Urothelium cell line (cell line): ENCODE measurements at places on chromosomes 12 and 14.

DNA sequence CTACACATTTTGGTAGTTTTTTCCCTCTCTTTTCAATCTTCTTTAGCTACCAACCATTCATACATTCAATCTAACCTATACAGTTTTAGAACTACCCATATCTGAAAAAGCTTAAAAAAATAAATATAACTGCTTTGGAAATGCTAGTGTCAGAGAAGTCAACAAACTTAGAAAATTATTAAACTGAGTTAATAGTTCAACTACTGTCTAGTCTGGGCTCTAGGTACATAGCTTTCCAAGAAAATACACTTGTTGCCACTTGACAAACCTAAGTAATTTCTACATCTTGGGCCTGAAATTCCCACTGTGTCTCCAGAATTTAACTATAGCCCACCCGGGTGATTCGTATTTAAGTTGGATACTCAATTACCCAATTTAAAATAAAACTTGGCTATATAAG, 22.1 kb downstream of the GTF2A1 start:
- DNase-seq, result no peak

DNA sequence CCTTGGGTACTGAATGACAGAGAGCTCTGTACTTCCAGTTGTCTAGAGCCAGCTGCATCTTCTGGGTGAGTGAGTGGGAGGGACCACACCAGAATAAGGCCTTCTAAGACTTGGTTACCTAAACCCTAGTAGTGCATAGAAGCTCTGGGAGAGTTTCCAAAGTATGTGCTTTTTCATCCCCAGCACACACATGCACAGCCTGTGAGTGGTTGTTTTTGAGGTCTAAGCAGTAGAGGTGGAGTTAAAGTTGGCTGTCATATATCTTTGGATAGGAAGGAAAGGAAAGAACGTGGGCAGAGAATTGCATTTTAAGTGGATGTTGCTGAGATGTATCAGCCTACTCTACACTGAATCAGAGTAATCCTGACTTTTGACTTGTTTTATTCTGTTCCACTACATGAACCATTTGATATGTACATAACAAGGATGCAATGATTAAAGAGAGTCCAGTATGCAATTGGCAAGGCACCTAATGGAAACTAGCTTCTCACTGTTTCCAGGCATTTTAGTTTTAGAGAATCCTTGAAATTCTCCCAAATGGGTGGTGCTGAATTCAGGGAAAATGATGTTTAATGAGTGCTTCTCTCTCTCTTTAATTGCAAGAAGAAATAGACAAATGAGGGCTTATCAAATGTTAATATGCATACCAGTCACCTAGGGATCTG, 51.8 kb upstream of the PRICKLE1 start:
- DNase-seq, result no peak

GRCh38 chr14:53412819-53413675, 259.9 kb upstream of the DDHD1 start:
- peak; percentile 35 for DNase-seq

- DNase-seq, result no peak
Measured at GRCh38 chr12:69278814-69279782, 39.7 kb downstream of the CPSF6 start.

DNA sequence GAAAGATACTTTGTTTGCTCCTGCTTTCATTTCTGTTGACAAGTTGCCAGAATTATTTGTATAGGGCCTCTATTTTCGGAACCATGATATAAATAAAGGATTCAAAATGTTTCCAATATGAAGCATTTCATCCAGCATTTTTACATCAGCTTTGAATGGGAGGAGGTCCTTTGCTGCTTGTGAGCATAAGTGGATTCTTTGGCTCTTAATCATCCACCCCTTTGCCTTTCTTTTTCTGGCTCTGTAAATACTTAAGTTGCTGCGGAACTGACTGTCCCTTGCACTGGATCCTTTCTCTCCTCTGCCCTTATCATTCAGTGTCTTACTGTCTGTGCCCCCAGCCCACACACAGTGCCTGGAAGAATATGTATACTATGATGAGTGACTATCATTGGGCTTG, 357.3 kb upstream of the RGS6 start:
- peak; percentile 87 for DNase-seq

- no peak for DNase-seq
Measured at GRCh38 chr14:55206175-55206693, 14.8 kb upstream of the DLGAP5 start.

DNA sequence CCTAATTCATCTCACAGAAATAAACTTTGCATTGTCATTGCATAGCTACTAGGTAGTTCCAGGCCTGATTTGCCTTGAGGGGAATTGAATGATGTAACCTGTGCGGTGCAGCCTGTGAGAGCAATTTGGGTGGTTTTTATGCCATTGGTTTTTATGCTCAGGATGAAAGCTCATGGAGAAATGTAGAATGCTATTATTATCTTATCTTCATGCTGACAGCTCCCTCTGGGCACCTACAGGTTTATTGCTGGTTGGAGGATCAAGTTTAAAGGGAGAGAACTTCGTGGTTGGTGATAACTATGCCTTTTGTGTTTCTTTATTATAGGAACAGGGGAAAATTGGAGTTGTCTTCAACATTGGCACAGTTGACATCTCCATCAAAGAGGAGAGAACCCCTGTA, 547.9 kb downstream of the DIO2 start:
- no peak for DNase-seq

- peak; percentile 81 for DNase-seq
Measured at GRCh38 chr12:13436696-13437391, 240.3 kb downstream of the EMP1 start.

GRCh38 chr12:49624921-49625577, 1.7 kb downstream of the PRPF40B start:
- DNase-seq, result peak; percentile 66

DNA sequence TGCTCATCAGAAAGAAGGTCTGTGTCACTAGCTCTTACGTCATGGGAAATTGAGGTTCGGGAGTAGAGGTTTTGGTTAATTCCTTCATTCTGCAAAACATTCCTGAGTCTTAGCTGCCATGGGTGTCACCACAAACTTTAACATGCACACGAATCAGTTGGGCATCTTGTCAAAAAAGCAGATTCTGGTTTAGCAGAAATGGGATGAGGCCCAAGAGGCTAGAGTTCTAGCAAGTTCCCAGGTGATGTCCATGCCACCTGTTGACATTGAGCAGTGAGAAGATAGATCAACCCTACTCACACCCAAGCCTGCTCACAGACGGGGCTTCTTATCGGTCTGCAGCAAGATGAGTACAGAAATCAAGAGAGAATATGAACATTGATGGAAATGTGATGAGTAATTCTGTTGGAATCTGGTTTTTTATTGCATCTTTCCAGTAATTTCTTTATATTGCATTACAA, 11.7 kb upstream of the RIN3 start:
- peak; percentile 30 for DNase-seq

DNA sequence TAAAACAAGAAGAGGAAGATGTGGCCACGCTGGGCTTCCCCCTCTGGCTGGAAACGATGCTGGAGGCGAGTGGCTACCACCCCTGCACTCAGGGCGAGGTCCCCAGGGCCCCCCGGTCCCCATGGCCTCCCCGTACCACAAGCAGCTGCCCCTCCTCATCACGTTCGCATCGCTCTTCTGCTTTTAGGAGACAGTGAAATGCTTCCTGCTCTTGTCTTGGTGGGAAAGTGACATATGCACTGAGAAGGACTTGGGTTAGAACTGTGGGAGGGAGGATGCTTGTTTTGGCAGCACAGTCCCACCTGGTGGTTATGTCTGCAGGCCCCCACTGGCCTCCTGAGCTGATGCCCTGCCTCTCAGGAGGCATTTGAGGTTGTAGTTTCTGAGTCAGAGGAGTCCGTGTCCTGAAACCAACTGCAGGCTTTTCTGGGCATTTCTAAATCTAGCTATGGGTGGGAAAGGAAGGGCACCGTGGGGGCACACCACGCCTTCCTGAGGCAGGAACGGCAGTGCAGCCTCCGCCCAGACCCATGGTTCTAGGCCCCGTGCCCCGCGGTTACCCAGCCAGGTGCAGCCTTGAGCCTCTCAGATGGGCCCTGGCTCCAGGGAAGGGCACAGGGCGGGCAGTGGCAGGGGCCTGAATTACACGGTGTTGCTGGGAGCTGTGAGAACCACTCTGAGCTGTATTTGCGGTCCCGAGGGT, 139.3 kb downstream of the ADGRD1 start:
- DNase-seq, result peak; percentile 65

- DNase-seq, result no peak
Measured at GRCh38 chr12:12582193-12582881, 19.7 kb upstream of the DUSP16 start.

DNA sequence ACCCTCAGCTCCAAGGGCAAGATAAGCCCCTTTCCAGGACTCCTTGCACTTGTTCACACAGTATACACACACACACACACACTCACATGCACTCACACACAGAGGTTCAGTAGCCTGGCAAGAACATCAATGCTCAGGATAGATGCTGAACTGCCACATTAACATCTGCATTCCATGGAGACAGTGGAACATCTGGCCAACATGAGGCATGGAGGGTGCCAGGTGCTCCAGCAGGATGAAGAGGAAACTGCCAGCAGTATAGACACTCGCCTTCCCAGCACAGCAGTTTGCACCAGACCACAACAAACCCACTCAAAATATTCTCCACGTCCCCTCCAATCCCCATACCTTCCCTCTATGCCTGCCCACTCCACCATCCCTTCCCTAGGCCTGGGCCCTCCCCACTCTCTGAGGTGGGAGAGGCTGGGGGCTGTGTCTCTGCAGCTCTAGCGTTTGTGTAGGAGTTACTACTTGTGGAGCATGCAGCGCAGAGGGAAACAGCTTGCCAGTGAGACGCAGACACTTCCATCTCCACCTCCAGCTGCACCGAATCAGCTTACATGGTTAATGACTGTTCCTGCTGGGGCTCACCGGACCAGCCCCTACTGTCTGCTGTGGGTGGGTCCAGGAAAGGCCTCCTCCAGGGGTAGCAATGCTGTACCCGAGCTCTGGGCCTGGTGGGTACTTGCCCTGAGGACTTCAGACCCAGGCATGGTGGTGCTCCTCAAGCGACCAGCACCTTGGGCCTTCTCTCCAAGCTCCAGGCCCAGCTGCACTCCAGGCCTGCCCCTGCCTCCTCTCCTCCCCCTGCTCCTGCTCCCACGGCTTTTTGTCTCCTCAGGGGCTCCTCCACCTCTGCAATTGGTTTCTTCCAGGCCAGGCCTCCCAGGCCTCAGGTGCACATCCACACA, 18.6 kb upstream of the PLEKHG3 start:
- no peak for DNase-seq

- no peak for DNase-seq
Measured at GRCh38 chr14:106087837-106088236, 561.5 kb downstream of the TMEM121 start.

GRCh38 chr12:15899282-15899870, 11.8 kb upstream of the DERA start:
- no peak for DNase-seq

DNA sequence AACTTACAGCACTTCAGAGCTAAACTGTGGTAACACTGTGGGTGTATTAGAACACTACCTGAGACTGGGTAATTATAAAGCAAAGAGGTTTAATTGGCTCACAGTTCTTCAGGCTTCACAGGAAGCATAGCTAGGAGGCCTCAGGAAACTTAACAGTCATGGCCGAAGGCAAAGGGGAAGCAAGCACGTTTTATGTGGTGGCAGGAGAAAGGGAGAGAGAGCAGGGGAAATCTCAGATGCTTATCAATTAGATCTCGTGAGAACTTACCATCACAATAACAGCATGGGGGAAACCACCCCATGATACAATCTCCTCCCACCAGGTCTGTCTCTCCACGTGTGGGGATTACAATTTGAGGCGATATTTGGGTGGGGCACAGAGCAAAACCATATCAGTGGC, 512.6 kb downstream of the RERGL start:
- DNase-seq, result no peak

DNA sequence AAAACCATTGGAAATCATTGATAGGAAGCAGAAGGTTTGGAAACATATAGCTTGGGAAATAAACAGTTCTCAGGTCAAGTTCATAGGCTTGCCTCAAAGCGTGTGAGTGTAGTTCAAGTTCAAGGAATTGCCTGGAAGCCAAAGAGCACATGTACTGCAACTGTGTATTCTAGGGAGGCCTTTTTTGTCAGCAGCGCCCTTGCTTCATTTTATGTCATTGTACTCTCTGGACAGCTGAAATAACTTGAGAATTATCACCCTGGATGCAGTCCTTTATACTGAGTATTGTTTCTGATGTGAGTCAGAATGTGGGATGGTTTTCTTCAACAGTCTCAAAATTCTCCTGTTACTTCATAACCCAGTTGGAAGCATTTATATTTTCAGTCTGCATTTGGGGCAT, 16.0 kb upstream of the EVL start:
- DNase-seq, result no peak

DNA sequence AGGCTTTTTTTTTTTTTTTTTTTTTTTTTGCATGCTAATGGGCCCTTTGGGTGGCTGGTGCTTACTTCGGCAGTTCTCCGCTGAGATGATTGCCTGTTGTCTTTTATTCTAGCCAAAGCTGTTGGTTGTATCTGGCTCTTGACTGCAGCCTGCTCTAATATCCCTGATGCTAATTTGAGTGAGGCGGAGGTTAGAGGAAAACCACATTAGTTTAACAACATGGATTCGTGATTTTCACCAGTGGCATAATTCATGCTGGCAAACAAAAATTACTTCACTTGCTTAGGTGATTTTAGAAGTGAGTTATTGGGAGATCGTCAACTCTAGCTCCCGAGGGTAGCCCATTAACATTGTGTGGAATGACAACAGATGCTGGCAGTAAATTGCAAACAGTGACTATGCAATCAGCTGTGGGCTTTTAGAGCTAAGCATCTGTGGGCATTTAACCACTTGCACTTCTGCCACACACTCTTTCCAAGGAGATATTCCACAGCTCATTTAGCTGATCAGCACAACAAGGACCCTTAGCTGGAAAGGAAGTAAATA, 97.6 kb upstream of the ZDHHC17 start:
- no peak for DNase-seq

GRCh38 chr12:51788876-51789275, 59.6 kb downstream of the FIGNL2 start:
- DNase-seq, result peak; percentile 53

DNA sequence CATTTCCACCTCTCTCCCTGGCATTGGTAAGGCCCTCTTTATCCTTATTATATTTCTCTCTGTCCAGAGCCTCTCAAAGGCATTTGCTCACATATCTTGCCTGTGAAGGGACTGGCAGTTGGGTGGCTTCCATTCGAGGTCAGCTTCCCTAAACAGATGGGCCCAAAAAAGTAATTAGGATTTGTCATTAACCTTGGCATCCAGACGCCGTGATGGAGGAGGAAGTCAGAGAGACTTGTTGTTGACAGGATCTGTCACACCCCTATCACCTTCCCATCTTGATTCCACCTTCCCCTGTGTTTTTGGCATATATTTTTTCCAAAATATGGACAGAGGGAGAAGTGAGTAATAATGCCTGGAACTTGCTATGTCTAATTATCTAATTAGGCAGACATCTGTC, 54.0 kb upstream of the OAS1 start:
- DNase-seq, result no peak

GRCh38 chr12:30797689-30798088, 42.9 kb upstream of the CAPRIN2 start:
- DNase-seq, result peak; percentile 20

DNA sequence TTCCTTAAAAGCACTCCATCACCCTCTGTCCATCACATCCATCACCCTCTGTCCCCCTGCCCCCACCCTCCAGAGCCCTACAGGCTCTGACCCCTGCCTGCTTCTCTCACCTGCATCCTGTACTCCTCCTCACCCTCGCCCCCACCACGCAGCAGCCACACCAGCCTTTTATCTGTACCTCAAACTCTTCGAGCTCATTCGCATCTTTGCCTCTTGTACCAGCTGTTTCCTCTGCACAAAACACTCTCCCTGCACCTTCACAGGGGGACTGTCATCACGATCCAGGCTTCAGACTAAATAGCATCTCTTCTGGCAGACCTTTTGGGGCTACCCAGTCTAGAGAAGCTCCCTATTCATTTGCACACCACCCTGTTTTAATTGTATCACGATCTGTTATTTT, 24.1 kb downstream of the TMEM229B start:
- DNase-seq, result no peak
